ENCODE measurements at places on chromosomes 2 and 18. TPM values are rescaled to one million over a fixed set of nuclear protein-coding genes. Genes with fewer than 3 reads are reported as not detected.

- H3K36me3 ChIP-seq, result no peaks in the 10 kb centered on the region
- DNase-seq, result no peak
- H3K27ac ChIP-seq, result no peak overlapping the region
- H3K4me1 ChIP-seq, result peaks cover 27% of the 10 kb centered on the region
Observed at GRCh38 chr2:8627019-8627691, 54.7 kb upstream of the ID2 start.

DNA sequence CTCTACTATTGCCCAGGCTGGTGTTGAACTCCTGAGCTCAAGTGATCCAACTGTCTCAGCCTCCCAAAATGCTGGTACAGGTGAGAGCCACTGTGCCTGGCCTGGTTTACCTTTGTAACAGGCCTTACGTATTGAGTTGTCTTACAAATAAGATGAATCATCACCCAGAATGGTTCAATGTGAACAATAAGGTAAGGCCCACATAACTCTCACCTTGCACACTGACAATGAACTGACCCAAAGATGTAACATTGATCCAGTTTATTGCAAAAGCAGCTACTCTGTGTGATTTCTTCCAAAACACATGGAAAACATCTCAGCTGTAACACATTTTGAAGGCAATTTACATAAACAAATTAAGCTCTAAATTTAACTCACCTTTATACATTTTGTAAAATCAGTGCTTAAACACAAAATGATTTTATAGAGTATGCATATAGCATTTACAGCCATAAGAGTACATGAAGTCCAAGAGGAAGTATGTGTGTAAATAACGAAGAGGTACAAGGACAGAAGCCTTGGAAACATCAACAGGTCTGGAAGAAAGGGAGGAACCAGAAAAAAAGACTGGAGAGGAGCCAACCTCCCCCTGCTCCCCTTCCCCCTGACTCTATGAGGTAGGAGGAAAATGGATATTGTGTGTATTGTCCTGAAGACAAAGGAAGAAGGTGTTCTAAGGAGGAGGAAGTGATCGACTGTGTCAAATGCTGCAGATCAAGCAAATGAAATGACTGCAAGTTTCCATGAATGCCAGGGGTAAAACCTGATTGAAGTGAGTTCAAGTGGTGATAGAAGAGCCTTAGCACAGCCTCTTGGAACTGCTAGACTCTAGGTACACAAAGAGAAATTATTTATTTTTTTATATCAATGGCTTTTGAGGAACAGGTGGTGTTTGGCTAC, 5.6 kb upstream of the WDFY1 start:
- H3K4me3 ChIP-seq, result no peak overlapping the region
- H3K27ac ChIP-seq, result peak overlapping the region; percentile 6
- H3K36me3 ChIP-seq, result no peaks in the 10 kb centered on the region

The NAT8 gene
- total RNA-seq, result not detected

GRCh38 chr18:22557168-22557941, 139.6 kb upstream of the CTAGE1 start:
- DNase-seq, result no peak
- H3K4me1 ChIP-seq, result peaks cover 14% of the 10 kb centered on the region
- no peak overlapping the region for H3K27ac ChIP-seq
- H3K4me3 ChIP-seq, result no peak overlapping the region

DNA sequence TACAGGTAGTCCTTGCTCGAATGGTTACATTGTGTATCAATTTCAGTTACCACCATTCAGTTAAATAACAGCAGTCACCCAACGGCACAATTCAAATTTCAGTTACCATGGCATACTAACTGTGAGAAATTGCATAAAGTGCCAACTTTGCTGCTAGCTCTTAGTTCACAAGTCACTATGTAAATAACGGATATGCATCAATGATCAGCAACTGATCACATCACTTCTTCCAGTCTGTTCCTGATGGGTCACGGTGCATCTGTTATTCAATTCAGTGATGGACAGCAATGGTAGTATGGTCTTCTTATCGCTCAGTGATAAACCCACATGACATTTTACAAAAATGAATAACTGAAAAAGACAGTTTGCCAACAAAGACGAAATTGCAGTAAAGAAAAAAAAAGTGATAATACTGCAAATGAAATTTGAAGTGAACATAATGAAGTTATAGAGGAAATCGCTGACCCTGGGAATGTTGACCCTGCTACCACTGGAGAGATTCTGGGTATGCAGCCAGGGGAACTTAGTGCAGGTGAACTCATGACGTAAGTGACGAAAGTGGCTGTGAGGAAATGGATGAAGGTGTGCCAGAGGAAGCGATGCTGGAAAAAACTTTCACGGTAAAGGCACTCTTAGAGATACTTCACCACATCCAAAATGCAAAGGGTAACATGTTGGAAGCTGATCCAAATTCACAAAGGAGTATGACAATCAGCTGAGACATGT, 25.9 kb upstream of the RAPGEF4 start:
- no peak for DNase-seq
- no peak overlapping the region for H3K27ac ChIP-seq
- no peaks in the 10 kb centered on the region for H3K4me1 ChIP-seq
- H3K4me3 ChIP-seq, result no peak overlapping the region
- no peaks in the 10 kb centered on the region for H3K27me3 ChIP-seq

DNA sequence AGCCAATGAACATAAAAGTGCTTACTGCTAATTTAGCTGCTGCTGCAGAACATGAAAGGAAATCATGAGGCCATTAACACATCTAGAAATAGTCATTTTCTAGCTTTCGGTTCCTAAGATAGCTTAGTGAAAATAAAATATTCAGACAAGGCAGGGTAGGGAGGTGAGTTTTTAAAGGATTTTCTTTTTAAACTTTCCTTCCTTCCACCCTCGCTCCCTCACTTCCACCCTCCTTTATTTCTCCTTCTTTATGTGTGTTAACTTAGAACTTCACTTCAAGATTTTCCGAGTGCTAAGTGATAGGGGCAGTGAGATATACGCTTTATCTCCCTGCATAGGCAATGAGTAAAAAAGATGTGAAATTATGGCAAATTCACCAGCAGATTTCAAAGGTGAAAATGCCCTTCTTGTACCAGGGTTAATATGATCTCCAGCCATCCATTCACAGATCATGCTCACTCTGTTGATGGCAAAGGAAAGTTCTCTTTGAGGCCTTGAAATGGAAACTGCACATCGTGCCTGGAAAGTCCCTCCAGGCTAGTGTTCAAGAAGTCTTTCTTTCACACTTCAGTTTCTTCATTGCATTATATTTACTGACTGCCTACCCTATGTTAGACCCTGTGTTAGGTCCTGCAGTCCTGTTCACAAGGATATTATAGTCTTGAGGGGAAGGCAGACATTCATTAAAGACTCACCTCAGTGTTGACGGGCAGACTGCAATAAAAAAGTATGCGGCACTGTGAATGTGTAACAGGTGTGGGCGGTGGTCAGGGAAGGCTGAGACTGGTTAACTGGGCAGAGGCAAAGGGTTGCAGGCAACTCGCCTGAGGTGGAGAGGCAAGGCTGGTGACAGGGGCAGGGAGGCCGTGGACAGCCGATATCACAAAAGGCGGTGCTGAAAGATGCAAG, 200.8 kb downstream of the PLCL1 start:
- H3K36me3 ChIP-seq, result no peaks in the 10 kb centered on the region
- H3K4me3 ChIP-seq, result no peak overlapping the region
- H3K27me3 ChIP-seq, result no peaks in the 10 kb centered on the region
- no peak for DNase-seq
- H3K4me1 ChIP-seq, result no peaks in the 10 kb centered on the region

GRCh38 chr2:52703004-52703403, 1064.6 kb upstream of the CHAC2 start:
- H3K27ac ChIP-seq, result no peak overlapping the region
- no peaks in the 10 kb centered on the region for H3K4me1 ChIP-seq
- no peaks in the 10 kb centered on the region for H3K27me3 ChIP-seq
- H3K4me3 ChIP-seq, result no peak overlapping the region

The SGPP2 gene
- total RNA-seq, result 4.9 TPM

DNA sequence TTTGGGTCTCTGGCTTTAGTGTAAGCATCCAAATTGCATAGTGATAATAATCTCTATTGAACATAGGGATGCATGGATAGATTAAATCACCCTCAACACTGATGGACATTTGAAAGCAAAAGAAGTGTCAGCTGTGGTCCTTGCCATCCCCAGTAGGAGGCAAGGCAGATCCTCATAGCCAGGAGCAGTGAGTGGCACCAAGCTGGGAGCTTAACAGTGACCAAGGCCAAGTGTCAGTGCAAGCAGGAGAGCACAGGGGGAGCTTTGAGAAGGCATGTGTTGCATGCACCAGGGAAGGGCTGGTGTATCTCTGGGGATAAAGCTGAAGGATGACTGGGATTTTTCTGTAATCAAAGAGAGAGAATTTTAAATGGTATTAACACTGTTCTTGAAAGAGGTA, 14.7 kb downstream of the SLC14A1 start:
- no peak overlapping the region for H3K4me3 ChIP-seq
- DNase-seq, result no peak
- no peaks in the 10 kb centered on the region for H3K27me3 ChIP-seq
- no peaks in the 10 kb centered on the region for H3K4me1 ChIP-seq

GRCh38 chr2:230893338-230893737, 28.6 kb downstream of the ITM2C start:
- no peaks in the 10 kb centered on the region for H3K36me3 ChIP-seq
- no peak overlapping the region for H3K27ac ChIP-seq
- no peak for DNase-seq
- H3K27me3 ChIP-seq, result no peaks in the 10 kb centered on the region

The IL36A gene
- total RNA-seq, result not detected

The SP140 gene
- 0.33 TPM for total RNA-seq

- H3K27ac ChIP-seq, result no peak overlapping the region
- H3K36me3 ChIP-seq, result no peaks in the 10 kb centered on the region
- no peaks in the 10 kb centered on the region for H3K27me3 ChIP-seq
- H3K4me3 ChIP-seq, result no peak overlapping the region
- no peak for DNase-seq
Observed at GRCh38 chr18:13916559-13916958, 1.2 kb upstream of the MC2R start.

DNA sequence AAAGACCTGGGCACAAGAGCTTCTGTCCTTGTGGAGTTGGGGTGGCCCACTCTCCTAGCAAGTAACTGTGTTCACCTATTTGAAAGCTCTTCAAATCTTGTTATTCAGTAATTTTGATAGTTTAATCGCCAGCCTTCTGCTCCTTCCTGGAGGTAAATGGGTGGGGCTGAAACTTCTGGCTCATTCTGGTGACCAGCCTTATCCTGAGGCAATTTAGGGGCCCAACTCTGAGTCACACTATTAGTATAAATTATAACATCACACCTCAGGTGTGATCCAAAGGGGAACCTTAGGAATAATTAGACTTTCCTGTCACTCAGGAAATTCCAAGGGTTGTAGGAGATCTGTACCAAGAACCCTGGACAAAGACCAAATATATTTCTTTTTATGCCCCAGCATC, 255.8 kb upstream of the RGPD4 start:
- DNase-seq, result no peak
- H3K27ac ChIP-seq, result no peak overlapping the region
- no peaks in the 10 kb centered on the region for H3K36me3 ChIP-seq
- no peaks in the 10 kb centered on the region for H3K27me3 ChIP-seq
- H3K4me3 ChIP-seq, result no peak overlapping the region
- H3K4me1 ChIP-seq, result no peaks in the 10 kb centered on the region

DNA sequence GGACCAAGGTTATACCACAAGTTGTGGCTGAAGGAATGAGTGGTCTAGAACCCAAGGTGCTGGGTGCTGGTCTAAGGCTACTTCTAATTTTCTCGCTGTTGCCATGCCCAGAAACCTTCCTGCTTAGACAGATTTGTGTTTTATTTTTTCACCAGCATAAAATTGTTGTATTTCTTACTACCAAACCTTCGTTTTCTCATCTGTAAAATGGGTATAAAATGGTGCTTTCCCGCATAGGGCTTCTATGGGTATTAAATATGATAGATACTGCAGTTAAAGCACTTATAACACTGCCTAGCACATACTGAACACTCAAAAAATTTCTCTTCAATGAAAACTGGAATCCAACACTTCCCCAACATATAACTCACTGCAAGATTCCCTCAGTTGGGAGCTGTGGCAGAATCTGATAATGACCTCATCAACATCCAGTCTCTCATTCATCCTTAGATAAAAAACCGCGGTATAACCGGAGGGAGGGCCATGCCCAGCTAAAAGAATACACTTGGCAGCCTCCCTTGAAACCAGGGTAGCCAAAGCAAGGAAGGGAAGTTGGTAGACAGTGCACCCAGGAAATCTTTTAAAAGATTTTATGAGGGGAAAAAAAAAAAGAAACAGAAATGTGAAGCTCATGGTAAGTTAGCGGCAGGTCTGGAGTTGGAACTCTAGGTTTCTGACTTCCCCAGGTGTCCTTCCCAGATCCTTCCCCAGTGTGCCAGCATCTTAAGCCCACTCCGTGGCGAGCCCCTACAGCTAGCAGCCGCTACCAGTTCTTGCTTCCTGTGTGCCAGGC, 1.2 kb downstream of the NEMP2 start:
- no peaks in the 10 kb centered on the region for H3K36me3 ChIP-seq
- peak overlapping the region; percentile 81 for H3K4me3 ChIP-seq

GRCh38 chr18:46893360-46893759, 23.9 kb downstream of the PIAS2 start:
- no peak overlapping the region for H3K27ac ChIP-seq
- H3K4me1 ChIP-seq, result peaks cover 10% of the 10 kb centered on the region
- H3K36me3 ChIP-seq, result no peaks in the 10 kb centered on the region
- no peak for DNase-seq
- no peak overlapping the region for H3K4me3 ChIP-seq

GRCh38 chr18:55300936-55301531, 287.0 kb downstream of the TCF4 start:
- no peaks in the 10 kb centered on the region for H3K4me1 ChIP-seq
- no peak for DNase-seq
- H3K27ac ChIP-seq, result no peak overlapping the region

GRCh38 chr2:210440206-210440605, 36.4 kb downstream of the LANCL1 start:
- H3K27me3 ChIP-seq, result no peaks in the 10 kb centered on the region
- no peak overlapping the region for H3K4me3 ChIP-seq
- peaks cover 16% of the 10 kb centered on the region for H3K4me1 ChIP-seq
- H3K36me3 ChIP-seq, result peaks cover 4% of the 10 kb centered on the region
- DNase-seq, result no peak
- no peak overlapping the region for H3K27ac ChIP-seq

DNA sequence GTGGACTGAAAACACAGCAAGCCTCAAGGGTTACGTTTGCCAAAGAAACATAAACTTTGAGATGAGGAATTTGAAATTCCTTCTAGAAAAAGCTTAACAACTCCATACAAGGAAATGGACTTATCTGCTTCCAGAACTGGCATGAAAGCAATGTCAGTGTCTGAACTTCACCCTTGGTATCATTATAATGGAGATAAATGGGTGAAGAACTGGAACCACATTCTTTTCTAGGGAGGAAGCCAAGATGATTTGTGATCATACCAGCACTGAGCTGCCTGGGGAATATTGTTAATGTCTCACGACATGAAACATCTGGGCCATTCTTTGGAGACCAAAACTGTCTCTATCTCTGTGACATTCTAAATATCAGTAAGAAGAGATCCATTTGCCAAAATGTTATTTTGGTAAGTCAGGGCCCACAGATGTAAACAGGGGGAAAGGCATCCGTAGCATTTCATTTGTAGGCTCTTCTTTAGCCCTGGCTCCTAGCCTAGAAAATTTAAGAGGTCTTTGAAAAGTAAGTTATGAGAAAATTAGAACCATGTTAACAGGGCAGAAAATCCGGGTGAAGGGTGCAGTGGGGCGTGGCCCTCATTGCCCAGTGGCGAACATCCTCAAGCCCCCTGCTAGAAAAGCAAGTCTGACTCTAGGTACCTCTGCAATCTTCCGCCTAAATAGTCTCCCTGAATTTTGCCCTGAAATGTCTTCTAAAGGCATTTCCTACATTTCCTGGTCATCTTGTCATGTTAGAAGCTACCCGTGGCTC, 295.3 kb upstream of the EPAS1 start:
- H3K4me1 ChIP-seq, result peaks cover 11% of the 10 kb centered on the region
- no peak overlapping the region for H3K4me3 ChIP-seq
- no peak for DNase-seq

All from body of pancreas (tissue), 4 donors.